ENCODE measurements at places on chromosomes 12 and 14.
A peak's percentile ranks its signal among the peaks of the same experiment; 100 is the strongest.

DNA sequence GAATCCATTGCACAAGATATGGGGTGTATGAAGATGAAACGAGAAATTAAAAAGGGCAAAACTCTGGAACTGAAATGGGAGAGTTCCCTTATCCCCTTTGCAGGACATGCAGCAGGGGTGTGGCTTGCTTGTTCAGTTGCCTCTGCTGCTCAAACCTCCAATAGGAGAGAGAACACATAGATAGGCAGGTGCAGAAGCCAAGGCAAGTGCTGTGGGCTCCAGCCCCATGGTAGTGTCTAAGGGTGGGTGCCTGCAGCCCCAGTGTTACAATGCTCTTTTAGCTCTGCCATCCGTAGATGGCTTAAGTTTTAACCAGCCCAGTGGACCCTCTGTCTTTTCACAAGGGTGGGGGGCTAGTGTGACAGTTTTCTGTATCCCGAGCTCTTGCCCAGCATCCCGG is 69.7 kb downstream of the CMAS start:
- DNase-seq: no peak

DNA sequence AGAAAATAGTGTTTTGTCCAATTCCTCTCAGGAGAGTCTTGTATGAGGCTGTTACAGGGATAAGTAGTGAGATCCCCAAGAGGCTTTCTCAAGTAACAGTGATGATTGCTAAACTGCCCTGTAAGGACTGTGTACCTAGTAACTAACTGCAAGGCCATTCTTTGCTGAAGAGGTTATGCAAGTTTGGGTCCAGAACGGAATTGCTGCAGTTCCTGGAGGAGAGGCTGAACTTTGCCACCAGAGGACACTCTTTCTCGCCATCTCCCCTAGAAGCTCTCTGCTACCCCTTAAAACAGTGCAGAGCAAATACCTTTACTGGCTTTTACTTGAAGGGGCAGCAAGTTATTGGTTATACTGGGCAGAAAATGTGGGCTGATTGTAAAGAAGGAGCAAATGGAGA is 180.0 kb downstream of the RBM19 start:
- no peak for DNase-seq

GRCh38 chr12:99605-100004 is 33.0 kb downstream of the IQSEC3 start:
- DNase-seq: peak; percentile 17

- DNase-seq: no peak
Measured at GRCh38 chr12:48972213-48972951, 847 bp upstream of the WNT10B start.

DNA sequence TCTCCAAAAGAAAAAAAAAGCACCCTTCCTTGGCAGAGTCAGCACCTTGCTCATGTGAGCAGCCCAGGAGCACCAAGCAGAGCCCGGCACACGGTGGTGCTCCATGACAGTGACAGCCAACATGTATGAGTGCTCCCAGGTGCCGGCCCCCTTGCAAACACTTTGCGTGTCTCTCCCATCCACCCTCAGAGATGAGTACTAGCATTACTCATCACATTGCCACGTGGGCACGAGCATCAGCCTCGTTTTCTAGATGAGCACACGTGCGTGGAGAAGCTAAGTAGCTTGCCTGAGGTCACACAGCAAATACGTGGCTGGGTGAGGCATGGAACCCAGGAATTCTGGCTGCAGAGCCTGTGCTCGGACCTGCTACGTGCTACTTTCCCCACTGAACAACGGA is 177.9 kb upstream of the PRMT8 start:
- DNase-seq: no peak
